ENCODE measurements at places on chromosomes 2 and 18. TPM values are rescaled to one million over a fixed set of nuclear protein-coding genes. Genes with fewer than 3 reads are reported as not detected.

Gene IMPACT
- 30.1 TPM for total RNA-seq

Gene RESP18
- total RNA-seq: not detected

Gene TNFRSF11A
- 0.66 TPM for total RNA-seq

Gene PSMA8
- not detected for total RNA-seq

Gene NPHP1
- 5.1 TPM for total RNA-seq

Gene MEIS1
- total RNA-seq: 127 TPM

Gene CCDC148
- 1.5 TPM for total RNA-seq

Gene CIDEA
- total RNA-seq: not detected

Gene CCDC138
- total RNA-seq: 1.8 TPM

Gene PLA2R1
- total RNA-seq: 14.1 TPM

Gene HOXD8
- total RNA-seq: 0.44 TPM

Gene LYG1
- total RNA-seq: 0.73 TPM

Gene DPP4
- 163 TPM for total RNA-seq

Gene PPP4R1
- total RNA-seq: 95.4 TPM

Data from smooth muscle cell of trachea (primary cell).